ENCODE measurements at places on chromosomes 11 and 22.

- DNase-seq: peak; percentile 38
These were observed 346 bp downstream of the FJX1 start for GRCh38 chr11:35618497-35619115.

DNA sequence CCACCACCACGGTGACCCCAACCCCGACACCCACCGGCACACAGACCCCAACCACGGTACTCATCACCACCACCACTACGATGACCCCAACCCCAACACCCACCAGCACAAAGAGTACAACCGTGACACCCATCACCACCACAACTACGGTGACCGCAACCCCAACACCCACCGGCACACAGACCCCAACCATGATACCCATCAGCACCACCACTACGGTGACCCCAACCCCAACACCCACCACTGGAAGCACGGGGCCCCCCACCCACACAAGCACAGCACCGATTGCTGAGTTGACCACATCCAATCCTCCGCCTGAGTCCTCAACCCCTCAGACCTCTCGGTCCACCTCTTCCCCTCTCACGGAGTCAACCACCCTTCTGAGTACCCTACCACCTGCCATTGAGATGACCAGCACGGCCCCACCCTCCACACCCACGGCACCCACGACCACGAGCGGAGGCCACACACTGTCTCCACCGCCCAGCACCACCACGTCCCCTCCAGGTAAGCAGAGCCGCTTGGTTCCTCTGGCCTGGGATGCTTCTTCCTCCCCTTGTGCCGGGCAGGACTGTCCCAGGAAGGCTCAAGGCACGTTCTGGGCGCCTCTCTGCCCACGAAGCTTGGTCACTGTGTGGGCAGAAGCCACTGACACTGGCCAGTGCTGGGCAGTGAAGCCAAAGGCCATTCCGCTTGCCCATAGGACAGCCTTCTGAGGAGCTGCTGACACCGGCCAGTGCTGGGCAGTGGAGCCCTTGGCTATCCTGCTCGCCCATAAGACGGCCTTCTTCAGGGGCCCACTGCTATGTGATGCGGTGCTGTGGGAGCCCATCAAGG lies 25.1 kb downstream of the MUC2 start:
- no peak for DNase-seq

GRCh38 chr11:65489706-65490320 lies 9.0 kb upstream of the MALAT1 start:
- DNase-seq: peak; percentile 54

DNA sequence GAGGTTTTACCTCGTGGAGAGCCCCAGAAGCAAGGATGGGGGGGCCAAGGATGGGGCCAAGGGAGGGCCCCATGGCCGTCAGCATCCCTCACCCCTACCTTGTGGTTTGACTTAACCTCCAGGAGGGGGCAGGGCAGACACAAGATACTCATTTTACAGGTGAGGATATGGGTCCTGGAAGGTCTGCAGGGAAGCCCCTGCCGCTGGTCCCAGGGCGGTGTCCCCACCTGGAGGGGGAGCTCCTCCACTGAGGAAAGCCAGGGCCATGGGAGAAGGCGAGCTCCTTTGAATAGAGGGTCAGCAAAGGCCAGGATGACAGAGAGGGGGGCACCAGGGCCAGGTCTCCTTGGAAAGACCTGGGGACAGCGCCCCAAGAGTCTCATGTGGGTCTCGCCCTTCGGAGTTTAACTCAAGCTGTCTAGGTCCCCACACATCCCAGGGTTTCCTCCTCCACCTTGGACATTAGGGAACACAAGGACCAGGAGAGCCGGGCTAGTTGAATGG lies 5.9 kb upstream of the ADORA2A start:
- DNase-seq: no peak

- no peak for DNase-seq
These were observed 3.6 kb downstream of the CYTH4 start for GRCh38 chr22:37285937-37286336.

- no peak for DNase-seq
These were observed 74.5 kb downstream of the BBOX1 start for GRCh38 chr11:27115051-27115650.

DNA sequence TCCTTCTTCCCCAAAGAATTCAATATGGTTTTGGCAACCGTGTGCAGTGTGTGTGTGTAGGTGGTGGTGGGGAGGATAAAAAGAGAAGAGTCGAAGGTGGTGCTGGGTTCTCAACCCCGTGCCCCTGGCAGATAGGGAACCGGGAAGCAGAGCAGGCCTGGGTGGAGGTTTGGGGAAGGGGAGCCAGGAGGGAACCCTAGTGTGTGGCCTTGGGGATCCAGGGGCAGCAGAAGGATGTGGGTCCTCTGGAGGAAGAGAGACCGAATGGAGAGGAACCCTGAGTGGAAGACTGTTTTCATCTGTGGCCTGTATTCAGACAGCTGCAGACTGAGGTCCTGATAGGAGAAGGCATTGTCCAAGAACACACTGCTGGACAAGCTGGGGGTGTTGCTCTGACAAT lies 73.3 kb upstream of the B3GAT1 start:
- DNase-seq: no peak

GRCh38 chr11:41400124-41400523 lies 59.3 kb downstream of the LRRC4C start:
- no peak for DNase-seq

DNA sequence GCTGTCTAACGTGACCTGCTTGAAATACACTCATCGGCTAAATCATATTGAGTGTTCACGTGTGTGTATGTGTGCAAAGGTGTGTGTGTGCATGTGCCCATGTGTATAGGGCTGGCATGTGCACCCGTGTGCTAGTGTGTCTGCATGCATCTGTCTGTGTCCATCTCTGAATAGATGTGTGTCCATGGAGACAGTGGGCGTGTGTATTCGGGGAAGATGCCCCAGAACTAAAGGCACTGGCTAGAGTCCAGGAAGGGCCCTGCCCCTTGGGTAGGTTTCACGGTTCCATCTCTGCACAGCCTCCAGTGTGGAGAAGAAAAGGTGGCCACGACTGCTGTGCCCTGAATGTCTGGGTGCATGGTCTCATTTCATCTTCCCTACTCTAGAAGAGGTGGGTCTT lies 220.3 kb downstream of the MN1 start:
- DNase-seq: no peak

DNA sequence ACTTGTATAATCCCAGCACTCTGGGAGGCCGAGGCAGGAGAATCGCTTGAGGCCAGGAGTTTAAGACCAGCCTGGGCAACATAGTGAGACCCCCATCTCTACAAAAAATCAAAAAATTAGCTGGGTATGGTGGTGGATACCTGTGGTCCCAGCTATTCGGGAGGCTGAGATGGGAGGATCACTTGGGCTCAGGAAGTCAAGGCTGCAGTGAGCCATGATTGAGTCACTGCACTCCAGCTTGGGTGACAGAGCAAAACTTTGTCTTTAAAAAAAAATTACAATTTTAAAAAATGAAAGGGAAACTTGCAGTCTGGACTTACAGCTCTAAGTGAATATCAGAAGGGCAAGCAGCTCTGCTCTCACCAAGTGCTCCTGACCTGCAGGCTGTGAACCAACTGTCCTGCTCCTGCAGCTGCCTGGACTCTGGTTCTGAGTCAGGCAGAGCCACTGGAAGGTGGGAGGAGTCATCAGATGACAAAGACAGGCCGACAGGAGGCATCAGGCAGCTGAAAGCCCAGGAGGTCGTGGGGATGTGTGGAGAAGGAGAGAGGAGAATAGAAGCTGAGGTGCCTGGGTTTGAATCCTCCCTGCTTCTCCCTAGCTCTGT lies 9.6 kb downstream of the SMTNL1 start:
- peak; percentile 69 for DNase-seq

DNA sequence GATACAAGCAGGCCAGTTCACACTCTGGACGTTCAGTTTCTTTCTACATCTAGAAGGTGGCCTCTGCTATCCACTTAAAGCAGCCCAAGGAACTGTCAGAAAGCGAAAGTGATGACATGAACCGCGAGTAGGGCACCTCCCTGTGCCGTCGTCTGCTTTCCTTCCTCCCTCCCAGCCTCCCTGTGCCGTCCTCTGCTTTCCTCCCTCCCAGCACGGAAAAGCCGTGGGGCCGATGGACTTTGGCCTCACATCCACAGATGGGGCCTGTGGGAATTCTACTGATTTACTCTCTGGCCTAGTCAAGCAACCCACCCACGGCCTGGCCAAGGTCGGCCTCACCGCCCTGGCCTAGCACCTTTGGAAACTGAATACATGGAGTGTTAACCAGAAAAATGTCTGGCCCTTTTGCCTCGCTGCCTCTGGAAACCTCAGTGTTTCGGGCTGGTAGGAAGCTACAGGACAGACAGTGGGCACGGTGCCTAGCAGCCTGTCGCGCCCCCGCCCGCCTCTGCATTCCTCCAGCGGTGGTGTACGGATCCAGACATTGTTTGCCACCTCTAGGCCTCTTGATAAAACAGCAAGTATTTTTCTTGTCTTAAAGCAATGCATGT lies 14.2 kb downstream of the PEX26 start:
- DNase-seq: peak; percentile 78

DNA sequence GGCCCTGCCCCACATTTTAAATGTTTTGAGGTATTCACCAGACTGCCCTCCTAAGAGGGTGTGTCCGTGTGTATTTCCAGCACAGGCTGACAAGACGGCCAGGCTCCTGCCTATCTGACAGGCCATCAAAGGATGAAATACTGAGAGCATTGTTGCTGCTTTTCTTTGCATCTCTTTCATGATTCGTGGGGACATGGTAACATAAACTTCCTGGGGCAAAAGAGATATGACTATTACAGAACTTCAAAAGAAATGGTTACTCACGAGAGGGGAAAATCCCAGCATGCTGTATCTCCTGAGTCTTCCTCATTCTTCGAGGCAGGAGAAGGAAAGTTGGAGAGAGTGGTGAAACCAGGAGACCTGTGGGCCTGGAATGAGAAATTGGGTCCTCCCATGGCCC lies 10.3 kb upstream of the BIK start:
- no peak for DNase-seq

GRCh38 chr11:66361502-66361941 lies 10.0 kb downstream of the SLC29A2 start:
- no peak for DNase-seq

GRCh38 chr11:110962921-110963320 lies 250.7 kb upstream of the ARHGAP20 start:
- DNase-seq: no peak

- DNase-seq: no peak
These were observed 223 bp downstream of the WT1 start for GRCh38 chr11:32435152-32435480.

DNA sequence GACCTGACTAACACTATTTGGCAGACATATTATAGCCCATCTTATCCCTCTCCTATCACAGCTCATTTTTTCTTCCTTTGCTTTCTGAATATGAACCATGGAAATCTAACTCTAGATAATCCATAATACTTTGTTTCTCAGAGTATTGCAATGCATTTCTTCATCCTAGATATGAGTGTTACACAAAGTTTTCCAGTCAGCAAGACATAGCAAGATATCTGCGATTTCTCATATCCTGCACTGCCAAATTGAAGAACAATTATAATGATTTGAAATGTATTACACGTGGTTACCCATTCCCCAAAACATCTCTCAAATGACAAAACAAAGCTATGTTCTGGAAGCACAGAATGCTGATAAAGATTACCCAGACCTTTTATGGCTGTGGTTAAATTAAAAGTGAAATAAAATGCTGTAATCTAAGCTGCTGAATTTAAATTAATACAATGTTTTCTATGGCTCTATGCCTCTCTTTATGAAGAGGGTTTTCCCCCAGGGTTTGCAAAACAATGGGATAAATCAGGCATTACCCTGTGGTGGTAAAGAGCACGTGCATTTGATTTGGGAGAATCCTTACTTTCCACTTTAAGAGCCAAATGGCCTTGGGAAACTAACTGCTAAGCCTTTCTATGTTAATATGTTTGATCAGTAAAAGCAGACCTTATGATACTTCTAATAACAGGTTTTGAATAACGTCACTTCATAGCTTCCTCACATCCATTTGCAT lies 1291.0 kb upstream of the CNTN5 start:
- DNase-seq: no peak

- no peak for DNase-seq
These were observed 10.3 kb downstream of the SCARF2 start for GRCh38 chr22:20427104-20427944.

DNA sequence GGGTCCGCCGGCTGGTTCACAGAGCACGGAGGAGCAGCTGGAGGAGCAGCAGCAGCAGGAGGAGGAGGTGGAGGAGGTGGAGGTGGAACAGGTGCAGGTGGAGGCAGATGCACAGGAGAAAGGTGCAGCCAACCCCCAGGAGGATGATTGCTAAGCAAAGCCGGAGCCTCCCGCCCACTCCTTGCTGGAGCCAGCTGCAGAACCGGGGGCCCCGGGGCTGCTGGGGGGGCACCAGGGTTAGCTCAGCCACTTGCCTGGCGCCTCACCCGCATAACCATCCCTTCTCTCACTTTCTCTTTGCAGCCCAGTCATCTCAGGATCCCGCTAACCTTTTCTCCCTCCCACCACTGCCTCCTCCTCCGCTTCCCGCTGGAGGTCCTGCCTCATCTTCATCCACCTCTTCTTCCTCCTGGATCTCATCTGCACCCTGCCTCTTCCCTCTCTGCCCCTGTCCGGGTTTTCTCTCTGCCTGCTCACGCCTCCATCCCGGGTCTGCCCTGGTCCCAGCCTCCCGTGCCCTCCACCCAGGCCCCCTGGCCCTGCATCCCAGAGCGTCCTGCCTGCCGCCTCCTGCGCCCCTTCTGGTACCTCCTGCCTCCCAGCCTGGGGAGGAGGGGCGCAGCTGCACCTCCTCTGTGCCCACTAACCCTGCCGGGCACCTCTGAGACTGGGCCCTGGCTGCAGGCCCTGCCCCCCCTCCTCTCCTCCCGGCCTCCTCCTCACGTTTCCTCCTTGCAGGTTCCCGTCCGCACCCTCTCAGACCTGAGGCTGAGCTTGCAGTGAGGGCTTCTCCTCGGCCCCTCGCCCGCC lies 9.5 kb downstream of the KCTD17 start:
- DNase-seq: no peak

DNA sequence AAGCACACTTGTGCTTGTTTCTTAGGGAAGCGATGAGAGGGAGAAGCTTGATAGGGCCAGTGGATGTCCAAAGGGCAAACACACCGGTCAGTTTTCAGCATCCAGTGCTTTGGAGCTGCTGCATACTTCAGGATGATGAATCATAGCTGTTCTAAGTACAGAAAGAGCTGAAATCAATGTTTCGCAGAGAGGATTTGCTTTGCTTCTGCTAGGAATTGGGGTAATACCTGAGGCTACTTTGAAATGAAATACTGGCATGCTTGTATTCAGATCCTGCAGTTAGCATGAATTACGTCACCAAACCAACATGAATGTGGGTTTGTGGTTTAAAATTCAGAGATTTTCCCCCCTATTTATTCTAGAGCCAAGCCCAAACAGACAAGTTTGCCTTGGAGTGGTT lies 41.7 kb upstream of the SC5D start:
- DNase-seq: no peak

DNA sequence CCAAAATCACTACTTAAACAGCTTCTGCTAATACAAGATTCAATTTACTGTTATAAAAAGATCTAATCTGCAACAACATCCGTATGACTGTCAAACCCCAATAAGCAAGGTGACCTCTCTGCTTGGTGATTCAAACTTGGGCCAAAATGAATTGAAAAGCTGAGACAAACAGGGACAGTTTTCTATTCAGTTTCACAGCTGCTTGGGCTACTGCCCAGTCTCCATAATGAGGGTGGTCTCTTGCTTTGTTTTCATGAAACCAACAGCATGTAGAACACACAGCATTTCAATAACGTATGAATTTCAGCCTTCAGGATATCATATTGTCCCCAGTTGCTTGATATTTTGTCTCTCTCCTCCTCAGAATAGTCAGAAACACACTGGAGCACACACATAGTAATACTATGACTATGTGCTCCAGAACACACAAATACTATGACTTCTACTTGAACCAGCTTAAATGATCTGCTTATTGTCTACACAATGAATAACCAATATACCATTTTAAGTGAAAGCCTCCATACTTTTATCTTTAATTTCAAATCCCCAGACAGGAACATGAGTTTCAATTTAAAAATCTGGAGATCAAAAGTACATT lies 285.0 kb downstream of the TTC28 start:
- DNase-seq: no peak
